ENCODE measurements at places on chromosomes 7 and 10.

DNA sequence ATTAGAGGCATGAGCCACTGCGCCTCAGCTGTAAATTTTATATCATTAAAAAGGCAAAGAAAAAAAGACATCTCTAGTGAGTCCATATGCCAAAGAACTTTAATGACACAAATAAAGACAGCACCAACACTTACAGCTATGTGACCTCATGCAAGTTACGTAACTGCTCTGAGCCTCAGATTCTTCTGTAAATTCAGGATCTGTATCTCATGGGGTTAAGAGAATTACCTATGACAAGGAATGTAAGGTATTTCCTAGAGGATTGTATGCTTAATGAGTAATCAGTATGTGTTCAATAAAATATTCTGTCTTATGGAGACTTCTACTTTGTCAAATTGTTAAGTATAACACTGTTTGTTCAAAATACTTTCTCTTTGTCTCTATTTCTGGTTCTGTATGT, 274.0 kb upstream of the GLI3 start:
- no peak for DNase-seq

- peak; percentile 84 for DNase-seq
Measured at GRCh38 chr10:101161494-101162299, 30.6 kb downstream of the TLX1 start.

GRCh38 chr7:94941844-94942632, 34.6 kb downstream of the PPP1R9A start:
- DNase-seq = peak; percentile 8

GRCh38 chr7:28858206-28858605, 99.9 kb downstream of the TRIL start:
- no peak for DNase-seq

- DNase-seq = no peak
Measured at GRCh38 chr7:42292991-42293521, 56.0 kb upstream of the GLI3 start.

DNA sequence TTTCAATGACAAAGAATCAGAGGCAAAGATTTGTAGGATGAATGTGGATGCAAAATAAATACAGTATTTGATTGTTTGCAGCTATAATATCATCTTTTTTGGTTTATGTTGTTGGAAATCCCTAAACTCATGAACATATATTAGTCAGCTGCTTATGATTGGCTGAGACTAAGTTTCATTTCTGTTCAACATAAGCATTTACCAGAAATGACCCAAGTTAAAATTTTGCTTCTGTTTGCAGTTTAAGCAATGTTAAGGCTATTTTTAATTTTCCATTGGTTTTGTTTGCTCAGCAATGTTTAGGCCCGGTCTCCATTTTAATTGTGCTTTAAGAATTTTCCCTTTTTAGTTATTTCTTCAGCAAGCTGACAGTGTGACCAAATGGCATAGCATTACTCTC, 22.0 kb downstream of the GIMAP6 start:
- no peak for DNase-seq

- DNase-seq = no peak
Measured at GRCh38 chr7:148434181-148434757, 156.3 kb upstream of the C7orf33 start.

DNA sequence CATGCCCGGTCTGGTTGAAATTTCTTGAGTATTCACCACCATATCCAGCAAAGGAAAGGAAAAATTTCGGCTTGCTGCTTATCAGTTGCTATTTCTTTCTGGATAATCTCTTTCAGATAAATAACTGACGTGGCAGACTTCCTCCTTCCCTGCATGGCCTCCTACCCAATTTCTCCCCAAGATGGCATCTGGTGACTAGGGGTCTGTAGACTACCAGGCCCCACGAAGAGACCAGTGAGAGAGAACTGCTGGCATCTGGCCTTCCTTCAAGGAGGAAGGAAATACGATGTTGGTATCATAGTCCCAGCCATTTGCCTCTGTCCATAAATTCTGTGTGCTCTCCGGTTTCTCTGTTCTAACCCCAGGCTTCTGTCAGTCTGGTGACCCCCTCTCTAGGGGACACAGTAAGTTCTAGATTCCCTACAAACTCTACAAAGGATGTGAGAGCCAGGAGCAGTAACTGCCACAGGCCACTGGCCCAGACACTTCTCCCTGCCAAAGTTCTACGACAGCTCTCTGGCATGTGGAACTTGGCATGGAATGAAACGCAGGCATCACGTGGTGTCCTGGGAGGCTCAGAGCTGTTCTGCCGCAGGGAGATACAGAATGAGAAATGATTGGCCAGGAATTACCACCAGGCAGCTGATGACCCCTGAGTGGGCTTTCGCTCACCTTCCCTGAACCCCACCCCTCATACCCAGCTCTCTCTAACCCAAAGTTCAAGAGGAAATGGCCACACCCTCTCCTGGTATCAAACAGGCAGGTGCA, 30.0 kb upstream of the MSRB2 start:
- DNase-seq = peak; percentile 40

DNA sequence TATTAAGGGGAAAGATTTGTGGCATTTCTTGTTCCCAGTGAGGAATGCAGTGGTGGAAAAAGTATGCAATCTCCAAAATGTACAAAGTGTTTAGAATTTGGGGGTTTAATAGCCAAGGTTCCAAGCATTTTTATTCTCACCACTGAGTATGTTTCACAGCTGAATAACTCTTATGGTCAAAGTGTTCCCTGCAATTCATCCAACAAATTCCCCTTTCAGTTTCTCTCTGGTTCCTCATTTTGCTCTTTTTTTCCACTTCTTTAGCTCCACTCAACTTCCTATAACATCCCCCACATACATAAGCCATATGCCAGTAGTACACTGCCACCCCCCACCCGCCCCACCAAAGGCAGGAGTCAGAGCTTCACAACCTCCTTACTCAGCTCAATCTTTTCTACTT, 4.6 kb downstream of the HECW1 start:
- DNase-seq = no peak

- peak; percentile 38 for DNase-seq
Measured at GRCh38 chr10:112361951-112362751, 11.8 kb upstream of the ACSL5 start.

DNA sequence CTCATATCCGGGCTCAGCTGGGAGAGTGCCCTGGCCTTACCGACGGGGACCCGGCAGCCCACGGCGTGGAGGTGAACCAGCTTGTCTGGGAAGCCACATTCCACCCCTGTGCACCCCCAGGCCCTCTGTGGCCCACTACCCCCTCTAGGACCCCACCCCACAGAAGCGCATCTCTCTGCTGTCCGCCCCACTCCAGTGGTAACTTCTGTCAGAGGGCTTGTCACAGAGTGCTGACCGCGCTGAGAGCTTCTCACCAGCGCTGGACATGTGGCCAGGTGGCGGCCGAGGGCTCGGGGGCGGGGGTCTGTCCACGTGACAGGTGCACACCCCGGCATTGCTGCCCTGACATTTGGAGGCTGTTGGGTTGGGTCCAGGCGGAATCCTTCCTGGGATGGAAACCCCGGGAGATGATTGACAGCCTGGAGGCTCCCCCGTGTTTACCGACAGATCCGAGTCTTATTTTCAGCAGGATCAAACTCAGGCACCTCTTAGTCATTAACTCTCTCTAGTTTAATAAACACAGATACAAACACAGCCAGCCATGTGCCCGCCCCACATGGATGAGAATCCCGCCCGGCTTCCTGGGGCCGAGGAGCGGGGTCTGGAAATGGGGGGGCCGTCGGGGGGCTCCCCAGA, 5.1 kb downstream of the ELFN1 start:
- no peak for DNase-seq

DNA sequence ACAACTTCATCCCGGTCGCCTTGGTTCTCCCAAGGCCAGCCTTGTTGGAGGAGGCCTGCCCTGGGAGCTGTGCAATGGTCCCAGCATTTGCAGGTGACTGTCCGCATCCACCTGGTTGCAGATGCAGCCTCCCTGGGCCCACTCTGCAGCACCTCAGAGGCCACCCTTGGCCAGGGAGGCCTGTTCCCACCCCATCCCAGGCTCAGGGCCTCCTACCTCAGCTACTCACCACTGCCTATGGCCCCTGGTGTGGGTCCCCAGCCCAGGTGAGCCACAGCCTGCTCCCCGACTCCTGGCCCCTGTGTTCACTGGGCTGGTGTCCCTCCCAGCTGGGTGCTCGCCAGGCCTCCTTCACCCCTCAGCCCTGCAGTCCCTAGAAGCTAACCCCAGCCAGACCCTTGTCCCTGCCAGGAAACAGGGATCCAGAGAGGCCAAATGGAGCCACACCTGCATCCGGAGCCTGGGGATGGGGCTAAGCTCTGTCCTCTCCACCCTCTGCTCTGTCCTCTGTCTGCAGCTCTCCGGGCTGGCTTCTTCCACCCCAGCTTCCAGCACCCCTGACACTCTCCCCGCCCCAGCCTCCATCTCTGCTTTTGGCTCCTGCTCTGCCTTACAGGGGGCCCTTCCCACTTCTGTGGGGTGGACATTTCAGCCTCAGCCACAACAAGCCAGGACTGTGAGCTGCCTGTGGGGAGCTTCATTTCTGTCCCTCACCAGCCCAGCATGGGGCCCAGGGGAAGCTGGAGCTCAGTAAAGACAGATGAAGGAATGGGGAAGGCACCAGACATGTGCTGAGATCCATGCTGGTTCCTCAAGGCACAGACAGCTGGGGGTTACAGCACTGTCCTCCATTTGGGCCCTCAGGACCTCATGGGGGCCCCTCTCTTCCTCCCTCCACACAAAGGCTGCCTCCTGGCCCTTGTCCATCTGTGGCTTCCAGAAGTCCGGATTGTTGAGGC, 35.6 kb upstream of the ANTXRL start:
- no peak for DNase-seq

- no peak for DNase-seq
Measured at GRCh38 chr7:47404010-47404409, 177.9 kb downstream of the TNS3 start.

DNA sequence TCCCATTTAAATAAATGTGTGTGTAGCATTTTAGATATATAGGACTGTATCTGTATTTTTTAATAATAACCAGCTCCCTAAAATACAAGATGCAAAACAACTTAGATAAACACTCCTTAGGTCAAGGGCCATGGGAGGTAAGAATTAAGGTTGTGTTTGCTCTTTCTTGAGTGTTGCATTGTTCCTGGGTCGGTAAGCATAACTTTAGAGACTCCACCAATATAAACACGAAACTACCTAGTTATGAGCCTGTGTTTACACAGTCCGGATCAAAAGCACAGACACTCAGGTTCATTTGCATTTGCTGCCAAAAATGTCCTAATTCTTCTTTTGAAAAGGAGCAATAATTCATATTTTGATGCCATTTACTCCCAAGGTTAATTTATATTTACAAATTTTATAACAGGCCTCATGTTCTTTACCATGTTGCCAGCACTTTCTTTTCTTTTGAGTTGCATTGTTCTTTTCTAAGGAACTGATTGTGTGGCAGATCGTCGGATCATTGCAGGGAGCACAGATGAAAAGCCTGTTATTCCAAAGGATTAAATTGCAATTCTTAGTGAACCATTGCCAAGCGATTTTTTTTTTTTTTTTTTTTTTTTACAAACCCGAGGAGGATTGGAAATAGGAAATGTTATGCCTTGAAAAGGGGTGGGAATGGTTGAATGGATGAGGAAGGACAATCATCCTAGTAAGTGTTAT, 45.8 kb upstream of the GLCCI1 start:
- no peak for DNase-seq

GRCh38 chr10:119535837-119536507, 6.5 kb downstream of the RGS10 start:
- no peak for DNase-seq

DNA sequence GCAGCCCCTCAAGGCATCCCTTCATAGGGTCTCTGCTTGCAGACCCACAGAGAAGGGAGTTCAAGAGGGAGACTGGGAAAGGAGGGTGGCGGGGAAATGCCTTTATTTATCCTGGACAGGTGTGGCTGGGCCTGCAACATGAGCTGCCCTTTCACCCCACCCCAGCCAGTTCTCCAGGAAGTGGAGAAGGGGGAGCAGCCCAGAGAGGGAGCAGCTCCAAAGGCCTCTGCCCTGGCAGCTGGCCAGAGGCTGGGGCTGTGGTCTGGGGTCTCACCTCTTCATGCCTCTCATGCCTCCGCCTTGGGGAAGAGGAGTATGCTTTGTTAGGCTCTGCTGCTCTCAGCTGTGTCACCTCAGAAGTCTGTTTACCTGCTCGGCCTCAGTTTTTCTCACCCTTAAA, 3.1 kb downstream of the LDB3 start:
- no peak for DNase-seq

GRCh38 chr7:116929021-116929420, 24.3 kb upstream of the ST7 start:
- DNase-seq = no peak

DNA sequence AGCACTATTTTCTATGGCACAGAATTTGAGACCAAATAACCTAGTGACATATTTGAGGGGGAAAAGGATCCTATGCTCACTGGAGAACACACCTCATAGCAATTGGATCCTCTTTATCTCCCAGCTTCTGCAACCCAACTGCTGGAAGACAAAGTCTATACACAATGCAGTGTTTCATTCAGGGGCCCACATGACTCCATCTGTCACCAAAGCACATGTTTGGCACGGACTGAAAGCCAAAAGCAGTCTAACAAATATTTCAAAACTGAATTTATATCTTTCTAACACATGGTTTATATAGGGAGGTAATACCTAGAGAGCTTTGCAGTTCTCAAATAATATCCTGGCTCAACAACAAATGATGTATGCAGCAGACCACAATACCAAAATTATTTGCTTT, 39.2 kb downstream of the ADAM12 start:
- no peak for DNase-seq

DNA sequence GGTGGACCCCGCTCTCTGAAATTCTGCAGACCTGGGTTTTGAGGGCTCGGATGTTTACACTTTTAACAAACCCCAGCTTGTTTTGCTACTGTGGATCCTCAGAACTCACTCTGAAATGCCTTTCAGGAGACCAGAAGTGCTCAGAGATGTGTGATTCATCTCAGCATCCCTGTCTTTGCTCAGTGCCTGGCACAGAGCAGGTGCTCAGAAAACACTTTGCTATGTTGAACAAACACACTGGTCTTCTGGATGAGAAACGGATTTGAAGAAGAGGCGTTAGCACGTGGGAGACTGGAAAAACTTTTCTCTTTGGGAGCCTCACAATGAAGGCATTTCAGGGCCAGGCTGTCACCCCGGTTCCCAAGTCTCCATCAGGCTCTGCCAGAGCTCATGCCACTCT, 53.3 kb downstream of the SH3PXD2A start:
- no peak for DNase-seq

DNA sequence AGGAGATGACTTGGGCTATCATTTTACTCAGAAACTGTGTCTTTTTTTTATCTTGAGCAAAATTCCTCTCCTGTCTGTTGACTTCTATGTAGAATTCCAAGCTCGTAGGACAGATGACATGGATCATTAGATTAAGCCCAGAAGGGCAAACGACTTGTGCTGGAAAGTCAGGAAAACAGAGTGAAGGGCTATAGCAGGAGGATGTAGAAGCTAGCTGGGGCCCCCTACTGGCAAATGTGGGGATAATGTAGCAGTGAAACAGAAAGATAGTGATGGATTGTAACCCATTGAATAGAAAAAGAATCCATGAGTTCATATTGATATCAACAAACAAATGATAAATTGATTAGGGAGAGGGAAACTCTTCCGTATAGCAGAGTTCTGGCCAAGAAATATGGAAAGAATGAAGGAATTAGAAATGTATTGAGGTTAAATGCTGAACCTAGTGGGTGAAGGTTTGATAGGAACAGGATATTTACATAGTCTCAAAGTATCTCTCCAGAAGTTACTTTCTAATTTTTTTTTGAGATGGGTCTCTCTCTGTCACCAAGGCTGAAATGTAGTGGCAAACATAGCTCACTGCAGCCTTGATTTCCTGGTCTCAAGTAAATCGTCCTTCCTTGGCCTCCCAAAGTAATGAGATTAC, 103.6 kb downstream of the LYZL1 start:
- DNase-seq = peak; percentile 76
